ENCODE measurements at places on chromosomes 7 and 10.
A peak's percentile ranks its signal among the peaks of the same experiment; 100 is the strongest.

DNA sequence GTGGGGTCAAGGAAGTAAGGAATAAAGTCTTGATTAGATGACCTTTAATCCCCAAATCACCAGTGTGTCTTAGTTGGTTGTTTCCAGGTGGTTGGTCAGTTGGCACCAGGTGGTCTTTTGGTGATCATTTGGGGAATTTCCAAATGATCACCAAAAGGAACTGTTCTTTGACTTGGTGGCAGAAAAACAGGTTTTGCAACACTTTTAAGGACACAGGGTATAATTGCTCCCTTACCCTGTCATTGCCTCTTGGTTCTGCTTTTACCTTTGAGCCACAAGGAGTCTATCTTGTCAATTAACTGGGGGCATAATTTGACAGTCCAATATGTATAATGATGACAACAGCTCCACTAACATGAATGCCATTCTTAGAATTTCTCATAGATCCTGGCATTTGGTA lies 104.2 kb downstream of the ADK start:
- no peak for DNase-seq

DNA sequence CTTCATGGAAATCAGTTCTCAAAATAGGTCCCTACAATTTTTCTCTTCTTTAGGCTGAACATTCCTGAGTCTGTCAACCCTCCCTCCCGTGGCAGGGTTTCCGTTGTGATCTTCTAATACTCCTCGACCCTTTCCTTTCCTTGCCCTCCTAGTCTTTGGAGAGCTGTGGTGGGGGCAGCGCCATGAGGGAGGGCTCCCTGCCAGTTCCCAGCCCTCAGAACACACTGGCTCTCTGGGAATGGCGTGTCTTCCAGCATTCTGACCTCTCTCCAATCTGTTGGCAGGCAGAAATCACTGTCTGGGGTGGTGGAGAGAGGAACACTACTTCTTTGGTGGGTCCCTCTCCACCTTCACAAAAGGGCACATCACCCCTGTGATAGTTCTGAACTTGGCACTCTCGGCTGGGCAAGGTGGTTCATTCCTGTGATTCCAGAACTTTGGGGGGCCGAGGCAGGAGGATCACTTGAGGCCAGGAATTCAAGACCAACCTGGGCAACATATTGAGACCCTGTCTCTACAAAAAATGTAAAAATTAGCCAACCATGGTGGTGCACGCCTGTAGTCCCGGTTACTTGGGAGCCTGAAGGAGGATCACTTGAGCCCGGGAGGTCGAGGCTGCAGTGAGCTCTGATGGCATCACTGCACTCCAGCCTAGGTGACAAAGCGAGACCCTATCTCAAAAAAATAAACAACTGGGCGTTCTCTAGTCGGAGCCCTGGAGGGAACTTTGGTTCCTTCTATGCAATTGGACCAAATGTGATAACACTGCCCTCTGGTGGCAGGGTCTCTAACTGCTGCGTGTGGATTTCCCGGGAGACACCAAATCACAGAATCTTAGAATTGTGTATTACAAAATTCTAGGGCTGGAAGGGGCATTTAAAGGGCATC lies 13.1 kb upstream of the ARPC1A start:
- DNase-seq = peak; percentile 32

DNA sequence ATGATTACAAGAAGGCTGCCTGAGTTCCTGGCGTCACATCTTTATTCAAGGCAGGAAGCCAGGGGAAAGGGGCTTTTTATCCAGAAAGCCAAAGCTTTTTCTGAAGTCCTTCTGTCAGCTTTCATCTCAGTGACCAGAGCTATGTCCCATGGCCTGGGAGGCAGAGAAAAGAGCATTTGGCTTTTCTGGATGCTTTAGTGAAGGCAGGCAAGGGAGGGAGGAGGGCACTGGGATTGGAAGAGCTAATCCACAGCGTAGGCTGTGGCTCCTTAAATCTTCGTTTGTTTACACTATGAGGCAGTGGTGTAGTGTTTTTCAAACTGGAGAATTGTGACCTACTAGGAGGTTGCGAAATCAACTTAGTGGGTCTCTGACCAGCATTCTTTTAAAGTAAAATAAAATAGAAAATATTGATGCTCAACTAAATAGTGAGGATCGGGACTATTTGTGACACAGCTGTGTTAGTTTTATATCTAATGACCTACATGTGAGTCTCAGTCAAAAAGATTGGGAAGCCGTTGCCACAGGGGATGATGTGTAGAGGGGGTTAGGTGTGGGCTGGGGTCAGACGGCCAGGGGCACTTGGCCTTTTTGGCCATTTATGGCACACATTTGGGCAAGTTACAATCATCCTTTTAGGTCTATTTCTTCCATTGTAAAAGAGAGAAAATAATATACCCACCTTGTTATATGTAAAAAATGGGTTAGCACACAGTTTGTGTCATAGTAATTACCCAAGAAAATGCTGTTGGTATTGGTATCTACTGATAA lies 14.1 kb downstream of the CRYGN start:
- DNase-seq = peak; percentile 24

- no peak for DNase-seq
Measured at GRCh38 chr7:3280946-3281656, 20.0 kb upstream of the SDK1 start.

GRCh38 chr10:70295926-70296325 lies 12.1 kb upstream of the NPFFR1 start:
- DNase-seq = no peak

DNA sequence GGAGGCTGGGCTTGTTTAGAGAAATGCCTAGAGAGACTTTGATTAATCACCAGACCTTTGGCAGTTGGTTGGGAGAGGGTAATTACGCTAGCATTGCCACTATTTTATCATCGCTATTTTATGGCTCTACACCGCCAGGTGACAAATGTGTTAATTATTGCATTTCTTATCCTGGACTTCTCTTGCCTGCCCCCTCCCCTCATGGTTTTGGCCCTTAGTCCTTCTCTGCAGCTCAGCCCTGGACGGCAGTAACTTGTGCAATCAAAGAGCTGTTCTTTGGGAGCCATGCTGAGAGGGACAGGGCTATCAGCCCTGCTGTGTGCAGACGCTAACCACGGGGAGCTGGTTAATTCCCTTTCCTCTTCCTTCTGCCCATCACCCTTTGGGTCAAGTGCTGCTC lies 585.0 kb downstream of the AUTS2 start:
- DNase-seq = no peak

DNA sequence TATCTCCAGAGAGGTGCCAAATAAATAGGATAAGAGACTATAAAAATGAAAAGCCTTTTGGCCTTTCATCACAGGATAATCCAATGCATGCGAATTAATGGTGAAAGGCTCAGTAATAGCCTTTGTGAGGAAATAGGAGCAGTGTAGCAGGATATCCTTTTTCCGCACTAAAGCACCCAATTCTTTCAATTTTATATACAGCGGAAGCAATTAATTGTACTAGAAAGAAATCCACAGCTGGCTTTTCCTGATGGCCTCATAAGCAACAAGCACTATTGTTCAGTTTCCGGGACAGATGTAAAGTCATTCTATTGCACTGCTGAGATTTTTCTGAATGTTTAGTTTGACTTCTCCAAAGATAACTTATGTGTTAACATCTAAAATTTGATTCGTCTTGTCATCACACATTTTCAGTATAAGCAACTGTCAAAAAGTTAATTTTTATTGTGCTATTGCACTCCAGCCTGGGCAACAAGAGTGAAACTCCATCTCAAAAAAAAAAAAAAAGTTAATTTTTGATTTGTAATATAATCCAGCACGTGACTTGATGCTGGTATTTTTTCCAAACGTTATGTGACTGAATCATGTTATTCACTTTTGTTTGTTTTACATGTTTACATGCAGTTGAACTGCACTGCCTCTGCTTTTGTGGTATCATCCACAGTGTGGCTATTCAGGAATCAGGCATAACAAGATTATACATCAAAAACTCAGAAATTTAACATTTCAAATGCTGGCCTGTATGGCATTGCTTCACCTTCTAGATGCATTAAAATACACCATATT lies 8.4 kb upstream of the BMPR1A start:
- DNase-seq = no peak

Measured in suprapubic skin (tissue), 4 donors.